Activated gamma-delta T cell treated with Interleukin-2 at 50 U/mL for 16 hours (primary cell): ENCODE measurements at places on chromosomes 13 and 19.
A peak's percentile ranks its signal among the peaks of the same experiment; 100 is the strongest.

DNA sequence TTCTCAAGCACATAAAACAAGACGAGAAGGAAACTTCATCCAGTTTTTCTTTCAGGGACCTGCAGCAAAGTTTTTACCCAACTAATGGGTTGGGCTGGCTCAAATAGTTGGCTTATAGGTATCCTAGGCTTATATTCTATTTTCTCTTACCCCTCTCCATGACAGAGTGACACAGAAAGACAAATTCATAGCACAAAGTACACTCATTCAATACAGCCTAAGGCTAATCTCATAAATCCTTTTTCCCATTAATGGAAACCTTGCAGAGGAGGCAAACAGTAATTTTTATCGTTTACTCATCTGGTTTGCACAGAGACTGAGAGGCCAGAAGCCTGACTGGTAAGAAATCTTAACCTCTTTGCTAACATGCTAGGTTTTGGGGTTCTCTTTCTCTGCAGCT, 1589.9 kb downstream of the SLITRK1 start:
- no peak for DNase-seq

GRCh38 chr13:112343591-112343990, 32.6 kb upstream of the SPACA7 start:
- no peak for DNase-seq

GRCh38 chr13:26561651-26562511, 4.4 kb downstream of the WASF3 start:
- DNase-seq, result no peak

DNA sequence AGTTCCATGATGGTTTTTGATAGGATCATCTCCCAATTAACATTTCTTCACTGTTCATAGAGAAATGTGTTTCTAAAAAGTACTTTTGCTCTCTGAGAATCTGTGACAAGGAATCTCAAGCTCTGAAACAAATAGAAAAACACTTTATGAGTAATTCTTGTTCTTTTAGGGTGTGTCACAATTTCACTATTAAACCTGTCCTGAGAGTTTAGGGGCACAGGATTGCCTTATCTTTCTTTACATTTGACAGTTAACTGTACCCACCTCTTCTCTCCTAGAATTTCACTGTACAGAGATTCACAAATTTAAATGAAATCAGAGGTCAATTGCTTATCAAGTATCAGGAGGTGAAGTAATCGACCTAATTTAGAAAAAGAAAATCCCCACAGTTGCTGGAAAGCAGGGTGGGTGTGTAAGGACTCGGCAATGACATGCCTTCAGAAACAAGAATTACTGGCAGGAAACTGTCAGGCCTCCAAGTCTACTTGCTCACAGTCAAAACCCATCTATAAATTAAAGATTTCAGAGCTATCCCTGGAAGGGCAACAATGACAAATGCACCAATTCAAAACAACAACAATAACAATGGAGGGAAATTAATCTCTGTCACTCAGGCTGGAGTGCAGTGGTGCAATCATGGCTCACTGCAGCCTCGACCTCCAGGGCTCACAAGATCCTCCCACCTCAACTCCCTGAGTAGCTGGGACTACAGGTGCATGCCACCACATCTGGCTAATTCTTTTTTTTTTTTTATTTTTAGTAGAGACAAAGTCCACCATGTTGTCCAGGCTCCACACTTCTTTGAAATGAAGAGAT, 250.2 kb downstream of the ABCC4 start:
- no peak for DNase-seq

- DNase-seq, result no peak
Observed at GRCh38 chr13:27393101-27393500, 31.3 kb upstream of the GTF3A start.

GRCh38 chr19:17496337-17496997, 15.0 kb upstream of the PGLS start:
- DNase-seq, result peak; percentile 79

DNA sequence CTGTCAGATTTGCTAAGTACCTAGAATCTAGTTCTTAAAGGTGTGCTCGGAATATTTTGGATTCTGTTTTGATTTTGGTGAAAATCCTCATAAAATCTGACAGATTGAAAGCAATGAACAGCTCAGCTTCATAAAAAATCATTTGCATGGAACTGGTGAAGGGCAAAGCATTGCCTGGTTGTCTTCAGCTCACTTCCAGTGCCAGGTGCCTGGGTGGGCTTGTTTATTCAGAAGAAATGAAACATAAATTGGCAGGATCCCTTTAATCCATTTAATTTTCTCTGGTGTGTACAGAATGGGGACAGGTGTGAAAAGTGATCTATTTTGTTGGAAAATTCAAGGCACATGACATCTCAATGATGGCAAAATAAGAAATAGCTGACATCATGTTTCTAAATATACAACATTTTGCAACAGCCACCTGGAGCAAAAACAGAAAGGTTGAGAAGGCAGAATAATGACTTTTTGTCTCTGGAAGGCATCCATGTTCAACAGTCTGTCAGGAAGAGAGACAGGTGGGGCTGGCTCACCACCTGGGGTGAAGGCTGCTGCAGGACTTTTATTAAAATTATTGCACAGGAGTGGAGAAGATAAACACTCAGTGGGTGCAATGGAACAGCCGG, 52.2 kb downstream of the RFC3 start:
- DNase-seq, result no peak

DNA sequence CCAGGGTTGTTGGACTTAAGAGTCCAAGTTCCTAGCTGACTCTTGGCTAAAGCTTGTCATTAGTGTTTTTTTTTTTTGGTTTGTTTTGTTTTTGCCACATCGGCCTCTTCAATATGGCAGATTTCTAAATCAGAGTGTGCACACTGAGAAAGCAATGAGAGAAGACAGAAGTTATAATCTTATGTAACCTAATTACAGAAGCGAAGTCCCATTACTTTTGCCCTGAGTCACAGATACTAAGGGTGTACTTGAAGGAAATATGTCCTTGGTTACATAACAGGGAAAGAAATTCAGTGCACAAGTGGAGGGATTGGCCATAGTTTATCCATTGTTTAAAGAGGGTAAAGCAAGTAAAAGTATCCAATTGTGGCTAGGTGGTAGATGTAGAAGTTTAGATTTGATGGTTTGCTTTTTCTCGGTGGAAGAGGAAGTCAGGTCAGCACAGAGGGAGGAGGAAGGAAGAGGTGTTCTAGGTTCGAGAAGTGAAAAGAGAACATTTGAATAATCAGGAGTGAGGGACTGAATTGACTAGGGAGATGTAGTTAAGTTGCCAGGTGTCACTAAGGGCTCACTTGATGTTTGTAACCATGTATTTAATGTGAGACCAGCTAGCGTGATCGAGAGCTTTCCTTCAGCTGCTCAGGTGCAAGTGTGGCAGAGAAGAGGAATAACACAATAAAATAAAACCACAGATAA, 12.2 kb downstream of the GTF2F2 start:
- DNase-seq, result no peak

GRCh38 chr19:18420930-18421329, 1.7 kb downstream of the SSBP4 start:
- no peak for DNase-seq

- DNase-seq, result no peak
Observed at GRCh38 chr19:29086182-29086581, 126.8 kb downstream of the UQCRFS1 start.

GRCh38 chr19:863315-863620, 3.8 kb downstream of the CFD start:
- no peak for DNase-seq

- no peak for DNase-seq
Observed at GRCh38 chr19:40627486-40628279, 26.5 kb downstream of the LTBP4 start.

- no peak for DNase-seq
Observed at GRCh38 chr13:105139048-105139379, 1396.4 kb downstream of the EFNB2 start.

DNA sequence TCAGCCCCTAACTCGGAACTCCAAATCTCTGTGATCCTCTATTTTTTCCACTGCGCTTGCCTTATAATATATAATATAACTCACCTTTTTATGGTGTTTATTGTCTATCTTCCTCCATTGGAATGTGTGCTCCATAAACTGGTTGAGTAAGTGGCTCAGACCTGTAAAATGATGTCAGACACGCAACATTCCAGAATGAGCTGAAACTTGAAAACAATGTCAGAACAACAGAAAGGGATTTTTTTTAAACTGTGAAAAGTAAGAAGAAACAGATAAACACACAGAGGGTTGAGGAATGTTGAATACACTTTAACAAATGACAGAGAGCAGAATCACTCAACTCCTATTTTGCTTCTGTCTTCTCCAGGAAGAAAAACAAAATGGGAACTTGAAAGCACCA, 19.1 kb upstream of the FAM216B start:
- DNase-seq, result no peak

DNA sequence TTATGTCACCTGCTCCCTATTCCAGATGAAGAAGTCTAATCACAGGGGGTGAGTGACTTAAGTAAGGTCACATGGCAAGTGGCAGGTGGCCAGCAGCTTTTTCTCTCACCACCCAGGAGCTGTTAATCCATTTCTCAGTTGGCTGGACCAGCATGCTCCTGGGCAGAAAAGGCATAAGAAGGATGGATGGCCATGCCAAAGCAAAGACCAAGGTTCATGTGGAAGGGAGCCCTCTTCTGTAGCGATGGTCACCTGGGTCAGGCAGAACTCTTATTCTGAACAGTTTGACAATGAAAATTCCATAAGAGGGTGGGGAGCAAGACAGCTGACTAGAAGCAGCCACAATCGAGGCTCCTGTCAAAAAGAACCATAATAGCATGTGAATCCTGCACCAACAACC, 538.1 kb downstream of the SUCLA2 start:
- no peak for DNase-seq

DNA sequence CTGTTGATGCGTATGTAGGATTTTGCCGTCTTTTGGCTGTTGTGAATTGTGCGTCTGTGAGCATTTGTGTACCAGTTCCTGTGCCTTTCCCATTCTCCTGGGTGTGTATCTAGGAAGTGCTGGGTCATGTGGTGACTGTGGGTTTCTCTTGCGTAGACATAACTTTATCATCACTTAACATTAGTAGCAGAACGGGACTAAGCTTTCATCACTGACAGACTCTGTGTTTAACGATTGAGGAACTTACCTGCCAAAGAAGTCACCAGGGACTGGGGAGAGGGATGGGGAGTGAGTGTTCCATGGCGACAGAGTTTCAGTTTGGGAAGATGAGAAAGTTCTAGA, 15.0 kb downstream of the FZR1 start:
- no peak for DNase-seq

GRCh38 chr13:19289180-19289579, 107.6 kb upstream of the TUBA3C start:
- no peak for DNase-seq
